A549 (cell line): ENCODE measurements at places on chromosomes 3 and 15.

GRCh38 chr15:76169911-76170800 lies 110.4 kb downstream of the TMEM266 start:
- DNase-seq, result no peak

- DNase-seq, result no peak
Observed at GRCh38 chr3:50155891-50156290, 767 bp downstream of the SEMA3F start.

- DNase-seq, result no peak
Observed at GRCh38 chr3:123005291-123005690, 22.3 kb downstream of the SEMA5B start.

GRCh38 chr3:31934018-31934417 lies 47.0 kb downstream of the OSBPL10 start:
- no peak for DNase-seq

GRCh38 chr3:37147666-37148065 lies 26.7 kb downstream of the LRRFIP2 start:
- no peak for DNase-seq

DNA sequence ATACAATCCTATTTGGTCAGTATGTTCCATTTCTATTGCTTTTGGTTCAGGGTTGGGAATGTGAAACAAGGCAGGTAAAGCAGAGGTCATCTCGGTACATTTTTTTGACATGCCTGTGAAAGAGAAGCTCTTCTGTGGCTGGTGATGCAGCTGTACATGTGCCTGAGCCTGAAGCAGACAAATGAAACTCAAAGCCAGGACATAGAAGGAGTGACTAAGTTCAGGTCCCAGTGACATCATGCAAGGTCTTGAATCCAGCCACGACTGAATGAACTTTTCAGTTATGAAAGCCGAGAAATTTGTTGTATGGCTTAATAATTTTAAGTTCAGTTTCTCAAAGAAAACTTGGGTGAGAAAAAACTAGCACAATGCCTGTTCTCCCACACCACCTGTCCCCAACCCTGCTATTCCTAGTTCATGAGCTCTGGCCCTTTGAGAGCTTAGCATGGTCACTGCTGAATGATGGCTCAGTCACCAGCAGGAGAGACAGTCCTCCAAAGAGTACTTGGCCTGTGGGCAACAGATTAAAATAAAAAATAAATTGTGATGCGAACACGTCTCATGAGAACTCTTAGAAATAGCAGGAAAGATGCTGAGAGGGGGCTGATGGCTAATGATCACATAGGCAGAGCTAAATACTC lies 600.2 kb upstream of the GRM7 start:
- no peak for DNase-seq

DNA sequence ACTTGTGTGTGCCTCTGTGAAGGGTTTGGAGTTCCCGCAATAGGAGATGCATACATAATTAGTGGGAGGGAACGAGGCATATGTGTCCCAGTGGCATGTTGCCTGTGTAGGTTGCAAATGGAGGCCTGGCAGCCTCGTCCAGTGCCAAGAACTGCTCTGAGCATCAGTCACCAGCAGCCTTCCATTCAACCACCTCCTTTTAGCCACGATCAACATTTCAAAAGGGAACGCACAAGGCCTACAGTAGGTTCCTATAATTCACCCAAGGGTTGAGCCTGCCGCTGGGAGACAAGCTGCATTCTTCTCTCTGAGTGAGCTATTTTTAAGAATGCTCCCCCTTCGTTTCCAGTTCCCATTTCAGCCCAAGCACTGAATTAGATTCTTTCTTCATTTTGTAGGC lies 78.8 kb upstream of the CTNNB1 start:
- DNase-seq, result no peak

- no peak for DNase-seq
Observed at GRCh38 chr3:181358060-181358459, 353.7 kb upstream of the SOX2 start.

DNA sequence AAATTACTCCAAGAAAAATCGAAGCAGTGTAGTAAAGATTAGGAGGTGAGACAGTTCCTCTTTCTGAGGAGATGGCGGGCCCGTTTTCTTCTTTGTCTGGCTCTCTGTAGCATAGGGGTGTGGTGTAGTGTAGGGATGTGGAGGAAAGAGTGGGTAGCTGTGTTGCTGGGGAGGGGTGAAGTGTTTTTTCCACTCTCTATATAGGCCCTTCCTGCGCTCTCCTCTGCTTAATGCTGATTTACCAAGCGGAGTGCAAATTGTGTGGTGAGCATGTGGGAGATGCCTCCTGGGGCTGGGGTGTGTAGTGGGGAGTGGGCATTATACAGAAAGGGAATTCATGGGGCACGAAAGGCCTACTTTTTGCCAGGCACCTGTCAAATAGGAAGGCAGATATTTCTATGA lies 94.9 kb downstream of the ST6GAL1 start:
- DNase-seq, result no peak

DNA sequence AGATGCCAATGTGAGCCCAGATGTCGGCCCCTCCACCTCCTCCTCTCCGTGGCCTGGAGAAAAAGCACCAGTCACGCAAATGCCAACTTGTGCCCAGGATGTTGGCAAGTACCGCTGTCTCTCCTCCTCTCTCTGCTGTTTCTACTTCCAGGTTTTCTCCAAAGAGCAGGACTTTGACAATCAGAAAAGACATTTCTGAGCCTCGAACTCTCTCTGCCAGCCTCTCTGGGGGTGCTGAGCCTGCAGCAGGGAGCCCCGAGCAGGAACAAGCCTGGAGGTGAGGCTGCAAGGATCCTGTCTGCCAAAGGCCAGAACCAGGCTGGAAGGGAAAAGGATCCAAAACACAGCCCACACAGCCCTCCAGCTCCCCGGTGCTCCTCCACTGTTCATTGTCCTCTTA lies 89.7 kb downstream of the SEC22A start:
- no peak for DNase-seq

DNA sequence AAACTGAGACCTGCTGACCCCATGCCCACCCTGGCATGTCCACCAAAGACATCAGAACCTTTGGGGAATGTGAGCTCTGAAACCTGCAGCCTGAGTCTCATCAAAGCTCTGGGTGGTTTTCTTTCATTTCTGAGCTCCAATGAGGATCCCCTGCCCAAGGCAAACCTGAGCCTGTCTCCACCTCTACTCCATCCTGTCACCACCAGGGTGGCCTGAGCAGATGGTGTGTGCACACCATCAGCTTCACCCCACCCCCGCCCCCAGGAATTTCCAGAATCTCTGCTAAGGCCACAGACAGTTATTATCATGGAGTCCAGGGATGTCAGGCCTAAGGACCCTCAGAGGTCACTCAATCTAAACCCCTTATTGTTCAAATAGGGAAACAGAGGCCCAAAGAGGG lies 1.3 kb downstream of the XIRP1 start:
- no peak for DNase-seq

DNA sequence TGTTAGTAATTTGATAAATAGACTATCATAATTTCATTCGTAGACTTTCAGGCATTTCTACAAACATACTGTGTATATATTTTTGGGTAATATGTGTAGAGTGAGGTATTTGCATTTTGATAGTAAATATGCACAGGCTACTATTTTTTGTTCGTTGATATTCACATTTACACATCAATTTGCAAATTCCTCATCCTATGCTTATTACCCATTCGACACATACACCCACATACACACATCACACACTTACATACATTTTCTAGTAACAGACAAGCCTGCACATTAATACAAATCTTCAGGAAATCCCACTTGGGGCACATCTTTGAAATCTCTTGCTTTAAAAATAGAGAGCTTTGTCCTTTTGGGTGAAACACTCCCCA lies 127.9 kb upstream of the FEZF2 start:
- no peak for DNase-seq
